ENCODE measurements at places on chromosomes 2 and 18.

DNA sequence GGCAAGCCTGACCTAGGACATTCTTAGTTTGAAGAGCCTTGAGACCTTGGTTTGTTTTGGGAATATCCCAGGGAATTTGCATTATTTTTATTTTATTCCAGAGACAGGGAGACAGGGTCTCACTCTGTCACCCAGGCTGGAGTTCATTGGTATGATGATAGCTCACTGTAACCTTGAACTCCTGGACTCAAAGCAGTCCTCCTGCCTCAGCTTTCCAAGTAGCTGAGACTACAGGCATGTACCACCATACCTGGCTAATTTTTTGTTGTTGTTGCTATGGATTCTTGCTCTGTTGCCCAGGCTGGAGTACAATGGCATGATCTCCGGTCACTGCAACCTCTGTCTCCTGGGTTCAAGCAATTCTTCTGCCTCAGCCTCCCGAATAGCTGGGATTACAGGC lies 4.8 kb downstream of the MTA3 start:
- DNase-seq: no peak

DNA sequence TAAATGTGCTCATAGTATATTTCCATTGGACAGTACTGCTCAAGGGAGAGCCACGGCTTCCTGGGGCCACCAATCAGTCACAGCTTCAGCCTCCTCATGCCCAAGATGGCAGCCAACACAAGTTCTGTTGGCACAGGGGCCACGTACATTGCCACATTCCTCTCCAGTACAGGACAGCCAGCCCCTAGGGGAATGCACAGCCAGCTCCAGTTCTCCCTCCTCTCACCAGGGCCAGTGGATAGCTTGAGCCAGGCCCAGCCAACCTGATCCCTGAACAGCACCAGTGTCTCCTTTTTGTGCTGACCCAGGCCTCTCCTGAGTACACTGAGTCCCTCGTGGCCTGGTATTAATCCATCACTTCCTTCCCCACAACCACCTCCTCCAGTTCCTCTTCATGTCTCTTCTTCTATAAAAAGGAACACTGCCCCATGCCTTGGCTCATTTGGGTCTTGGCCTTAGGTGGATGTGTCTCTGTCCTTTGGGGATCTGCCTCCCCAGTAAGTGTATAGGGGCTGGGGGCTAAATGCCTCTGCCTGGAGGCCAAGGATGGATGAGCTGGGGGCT lies 168.7 kb downstream of the TNS1 start:
- DNase-seq: no peak

DNA sequence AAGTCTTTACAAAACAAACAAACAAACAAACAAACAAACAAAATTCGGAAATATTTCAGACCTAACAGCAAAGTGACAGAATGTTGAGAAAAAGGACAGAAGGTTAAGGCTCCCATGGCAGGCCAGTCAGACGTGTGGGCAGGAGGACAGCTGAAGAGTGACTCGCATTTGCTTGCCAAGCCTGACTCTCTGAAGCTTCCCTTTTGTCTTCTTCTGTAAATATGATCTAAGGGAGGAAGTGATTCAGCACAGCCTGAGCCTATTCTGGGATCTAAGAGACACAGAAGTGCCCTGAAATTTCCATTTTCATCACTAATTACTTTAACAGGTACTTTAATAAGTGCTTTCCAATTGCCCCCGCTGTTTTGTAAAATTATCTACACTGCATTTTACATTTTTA lies 134.0 kb upstream of the LYPD1 start:
- DNase-seq: no peak

- DNase-seq: no peak
Measured at GRCh38 chr2:185127412-185127811, 529.1 kb downstream of the ZNF804A start.

DNA sequence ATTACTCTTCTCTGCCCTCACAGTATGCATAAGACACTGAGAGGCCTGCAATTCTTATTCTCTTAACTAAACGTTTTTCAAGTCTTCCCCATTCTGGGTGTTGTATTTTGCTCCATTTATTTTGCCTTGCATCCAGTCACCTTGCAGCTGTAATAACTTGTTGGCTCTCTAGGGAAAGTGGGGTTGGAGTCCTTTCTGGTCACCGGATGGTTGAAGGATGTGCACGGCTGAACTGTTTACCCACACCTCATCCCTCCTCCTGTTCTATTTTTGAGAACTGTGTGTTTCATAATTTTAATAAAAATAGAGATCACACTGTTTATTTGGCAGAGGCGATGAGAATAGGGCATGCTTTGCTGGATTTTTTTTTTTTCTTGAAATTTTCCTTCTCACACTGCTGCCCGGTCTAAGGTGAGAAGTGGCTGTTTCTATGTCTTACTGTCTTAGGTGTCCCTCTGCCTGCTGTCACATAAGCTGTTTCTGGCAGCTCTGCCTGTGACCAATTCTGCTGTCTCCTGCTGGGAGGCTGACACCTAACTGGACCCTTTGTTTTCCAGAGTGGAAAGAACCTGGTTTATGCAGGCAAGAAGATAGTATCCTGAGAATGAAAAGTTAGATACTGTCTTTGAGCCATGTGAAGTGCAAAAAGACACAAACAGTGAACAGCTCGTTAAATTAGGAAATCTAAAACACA lies 342.6 kb downstream of the DPP10 start:
- DNase-seq: no peak
